H1 (cell line): ENCODE measurements at places on chromosomes 12 and 14.

DNA sequence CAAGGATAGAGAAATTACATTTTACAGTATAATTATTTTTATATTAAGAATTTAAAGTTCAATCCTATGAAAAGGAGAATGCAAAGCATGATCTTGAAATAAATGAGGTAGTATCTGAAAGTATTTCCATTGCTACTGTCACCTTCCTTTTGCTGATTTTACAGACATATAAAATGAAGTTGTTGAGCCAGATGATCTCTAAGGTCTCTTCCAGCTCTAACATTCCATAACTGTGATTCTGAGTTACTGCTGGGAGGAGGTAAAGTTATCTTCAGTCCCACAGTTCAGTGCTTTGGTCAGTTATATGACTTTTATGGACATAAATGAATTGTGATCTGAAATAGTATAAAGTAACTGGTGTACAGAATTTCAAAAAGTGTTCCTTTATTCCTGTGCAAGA is 52.8 kb downstream of the SLC38A6 start:
- no peak for DNase-seq

DNA sequence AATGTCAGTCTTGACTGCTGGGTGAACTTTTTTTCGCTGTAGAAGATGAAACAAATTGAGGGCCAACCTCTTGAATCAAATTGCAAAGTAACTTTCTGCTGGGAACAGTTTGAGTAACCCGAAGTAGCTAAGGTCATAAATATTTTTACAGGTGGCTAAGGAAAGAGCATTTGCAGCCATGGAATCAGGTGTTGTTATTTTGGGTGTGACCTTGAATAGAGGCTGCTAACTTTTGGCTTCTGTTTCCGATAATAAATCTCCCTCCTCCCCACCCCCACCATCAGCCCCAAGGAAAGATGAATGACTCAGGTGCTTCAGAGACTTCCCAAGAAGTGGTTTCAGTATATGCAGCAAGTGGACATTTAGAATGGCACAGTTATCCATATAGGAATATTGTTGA is 571.7 kb downstream of the DIO2 start:
- DNase-seq, result no peak

GRCh38 chr12:92528097-92528496 is 174.7 kb upstream of the PLEKHG7 start:
- DNase-seq, result no peak

DNA sequence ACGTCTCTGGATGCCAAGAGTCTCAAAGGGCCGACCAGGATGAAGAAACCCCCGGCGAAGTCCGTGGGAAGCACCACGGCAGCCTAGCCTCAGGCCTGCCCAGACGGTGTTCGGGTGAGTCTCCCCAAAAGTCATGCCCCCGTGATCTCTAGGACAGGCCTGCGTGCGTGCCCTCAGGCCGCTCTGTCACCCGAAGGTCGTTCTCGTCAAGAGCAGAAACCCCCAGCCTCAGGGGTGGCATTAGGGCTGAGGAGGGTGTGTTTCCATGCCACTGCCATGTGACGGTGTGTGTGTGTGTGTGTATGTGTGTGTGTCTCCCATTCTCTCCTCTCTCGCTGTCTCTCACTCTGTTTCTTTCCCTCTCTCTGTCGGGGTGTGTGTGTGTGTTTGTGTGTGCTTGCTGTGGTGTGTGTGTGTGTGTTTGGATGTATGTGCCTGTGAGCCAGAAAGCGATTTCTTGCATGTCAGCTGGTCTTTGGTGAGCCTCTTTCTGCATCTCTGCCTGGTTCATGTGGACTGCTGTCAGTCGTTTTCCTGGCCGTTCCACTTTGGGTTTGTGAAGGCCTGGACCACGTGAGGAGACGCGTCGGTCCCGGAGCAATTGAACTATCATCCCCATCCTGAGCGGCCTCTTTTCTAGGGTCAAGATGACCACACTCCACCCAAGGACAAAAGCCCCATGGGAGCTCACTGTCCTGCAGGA is 772.5 kb upstream of the ALG10B start:
- no peak for DNase-seq

DNA sequence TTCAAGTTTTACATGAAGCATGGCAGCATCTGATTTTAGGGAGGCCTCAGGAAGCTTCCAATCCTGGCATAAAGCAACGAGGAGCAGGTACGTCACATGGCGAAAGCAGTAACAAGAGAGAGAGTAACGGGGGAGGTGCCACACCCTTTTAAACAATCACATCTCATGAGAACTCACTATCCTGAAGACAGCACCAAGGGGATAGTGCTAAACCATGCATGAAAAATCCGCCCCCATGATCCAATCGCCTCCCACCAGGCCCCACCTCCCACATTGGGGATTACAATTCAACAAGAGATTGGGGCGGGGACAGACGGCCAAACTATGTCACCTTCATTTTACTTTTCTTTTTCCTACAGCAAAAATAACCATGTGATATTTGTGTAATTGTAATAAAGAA is 7.2 kb upstream of the MAP3K9 start:
- DNase-seq, result no peak

DNA sequence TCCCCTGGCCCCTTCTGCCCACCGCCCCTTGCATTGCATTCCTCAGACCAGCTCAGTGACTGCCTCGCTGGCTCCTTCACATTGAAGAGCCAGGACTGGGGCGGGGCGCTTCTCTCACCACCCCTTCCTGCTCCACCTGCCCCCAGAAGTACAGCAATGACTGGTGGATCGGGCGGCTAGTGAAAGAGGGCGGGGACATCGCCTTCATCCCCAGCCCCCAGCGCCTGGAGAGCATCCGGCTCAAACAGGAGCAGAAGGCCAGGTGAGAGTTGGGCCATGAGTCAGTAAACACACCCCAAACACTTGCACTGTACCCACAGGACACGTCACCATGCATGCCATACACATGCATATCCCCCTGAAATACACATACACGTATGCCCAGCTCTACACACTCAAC is 5.8 kb downstream of the CACNB3 start:
- no peak for DNase-seq

DNA sequence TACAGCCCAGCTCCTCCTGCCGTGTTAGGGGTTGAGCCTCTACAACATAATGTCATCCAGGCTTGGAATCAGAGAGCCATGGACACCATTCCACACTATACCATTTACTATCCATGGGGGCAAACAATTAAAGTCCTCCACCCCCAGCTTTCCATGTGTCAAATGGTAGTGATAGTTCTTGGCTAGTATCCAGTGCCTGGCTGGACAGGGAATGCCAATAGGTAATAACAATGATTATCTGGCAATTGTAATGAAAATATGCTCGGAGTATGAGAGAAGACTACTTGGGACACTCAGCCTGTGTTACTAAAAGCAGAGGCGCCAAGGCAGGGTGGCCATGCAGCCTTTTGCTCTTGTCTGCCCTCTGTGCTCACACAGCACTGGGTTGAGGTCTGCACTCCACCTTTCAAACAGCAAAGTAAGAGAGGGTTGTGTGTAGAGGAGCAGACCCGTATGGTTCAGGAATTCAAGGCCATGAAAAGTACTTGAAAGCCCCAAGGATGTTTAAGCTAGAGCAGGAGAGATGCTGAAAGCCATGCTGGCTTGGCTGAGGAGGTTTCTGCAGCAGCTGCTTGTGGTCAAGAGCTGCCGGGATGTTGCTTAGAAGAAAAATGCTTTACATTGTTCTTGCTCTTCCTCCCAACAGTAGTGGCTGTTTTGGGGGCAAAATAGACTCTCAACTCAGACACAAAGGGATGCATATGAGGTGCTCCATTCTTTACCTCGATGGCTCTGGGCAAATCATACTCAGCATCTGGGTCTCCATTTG is 10.6 kb downstream of the SERPINA3 start:
- DNase-seq, result no peak

DNA sequence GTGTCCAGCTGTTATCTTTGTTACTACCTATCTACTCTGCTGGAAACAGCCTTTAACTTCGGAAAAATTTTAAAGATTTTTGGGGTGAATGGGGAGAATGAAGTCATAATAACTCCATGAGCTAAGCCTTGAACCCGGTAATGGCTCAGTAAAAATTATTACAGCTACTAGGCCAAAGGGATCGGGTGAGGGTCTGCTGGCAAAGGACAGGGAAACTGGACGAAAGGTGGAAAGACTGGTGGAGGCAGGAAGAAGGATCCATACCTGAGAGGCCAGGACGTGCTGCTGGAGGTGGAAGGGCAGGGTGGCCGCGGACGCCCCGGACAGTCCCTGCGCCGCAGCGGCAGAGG is 10.1 kb downstream of the TBX3 start:
- DNase-seq, result no peak

DNA sequence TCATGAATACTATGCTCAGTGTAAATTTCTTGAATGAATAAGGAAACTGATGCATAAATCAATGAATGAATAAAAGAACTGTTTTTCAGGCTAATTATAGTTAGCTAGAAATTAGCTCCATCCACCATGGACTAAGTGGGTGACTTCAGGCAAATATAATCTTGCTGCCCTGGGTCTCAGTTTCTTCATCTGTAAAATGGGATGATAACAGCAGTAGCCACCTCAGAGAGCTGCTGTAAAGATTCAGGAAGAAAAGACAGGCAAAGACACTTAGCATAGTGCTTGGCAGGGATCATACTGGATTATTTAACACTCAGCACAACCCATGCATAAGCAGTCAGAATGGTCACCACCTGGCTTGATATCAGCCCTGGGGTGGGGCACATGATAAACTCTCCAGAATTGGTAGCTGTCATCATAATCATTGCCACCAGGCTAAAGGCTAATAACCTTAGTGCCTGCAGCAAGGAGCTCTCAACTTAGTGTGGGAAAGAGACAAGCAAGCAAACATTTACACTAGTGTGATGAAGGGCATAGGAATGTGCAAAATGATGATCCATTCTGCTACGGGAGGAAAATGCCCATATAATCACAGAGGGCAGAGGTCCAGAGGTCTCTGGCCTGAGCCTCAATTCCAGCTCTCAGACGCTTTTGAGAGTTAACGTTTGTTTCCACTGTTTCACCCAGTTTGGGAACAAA is 234.7 kb upstream of the TBX3 start:
- no peak for DNase-seq

GRCh38 chr12:49219417-49220026 is 30.6 kb upstream of the TUBA1A start:
- DNase-seq, result no peak
